ENCODE measurements at places on chromosomes 2 and 18.

- no peak for DNase-seq
Observed at GRCh38 chr18:37265382-37265781, 300.2 kb downstream of the CELF4 start.

DNA sequence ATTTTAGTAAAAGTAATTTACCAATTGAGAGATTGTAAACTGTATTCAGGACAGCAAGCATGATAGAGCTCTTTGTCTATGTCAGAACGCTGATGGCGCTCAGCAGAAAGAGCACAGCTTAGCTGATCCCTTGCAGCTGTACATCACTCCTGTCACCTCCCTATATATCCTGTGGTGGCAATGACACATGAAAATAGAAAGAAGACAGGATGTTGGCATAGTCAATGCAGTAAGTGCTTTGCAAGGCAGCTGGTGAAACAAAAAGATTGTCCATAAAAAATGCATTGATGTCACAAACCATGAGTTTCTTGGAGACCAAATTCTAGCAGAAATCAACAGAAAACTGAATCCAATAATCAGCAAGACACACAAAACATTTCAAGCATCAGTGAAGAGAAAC, 221.5 kb downstream of the RIT2 start:
- DNase-seq = no peak

- DNase-seq = no peak
Observed at GRCh38 chr2:9266711-9267110, 60.1 kb downstream of the ASAP2 start.

GRCh38 chr2:193187816-193188215, 993.1 kb upstream of the TMEFF2 start:
- no peak for DNase-seq

- DNase-seq = no peak
Observed at GRCh38 chr18:30440351-30440750, 602.2 kb downstream of the DSC3 start.

GRCh38 chr2:174072069-174072468, 106.9 kb upstream of the SP3 start:
- DNase-seq = no peak

- no peak for DNase-seq
Observed at GRCh38 chr2:200613692-200614091, 27.9 kb downstream of the AOX1 start.

- DNase-seq = peak; percentile 88
Observed at GRCh38 chr2:39620067-39620466, 45.6 kb upstream of the TMEM178A start.

DNA sequence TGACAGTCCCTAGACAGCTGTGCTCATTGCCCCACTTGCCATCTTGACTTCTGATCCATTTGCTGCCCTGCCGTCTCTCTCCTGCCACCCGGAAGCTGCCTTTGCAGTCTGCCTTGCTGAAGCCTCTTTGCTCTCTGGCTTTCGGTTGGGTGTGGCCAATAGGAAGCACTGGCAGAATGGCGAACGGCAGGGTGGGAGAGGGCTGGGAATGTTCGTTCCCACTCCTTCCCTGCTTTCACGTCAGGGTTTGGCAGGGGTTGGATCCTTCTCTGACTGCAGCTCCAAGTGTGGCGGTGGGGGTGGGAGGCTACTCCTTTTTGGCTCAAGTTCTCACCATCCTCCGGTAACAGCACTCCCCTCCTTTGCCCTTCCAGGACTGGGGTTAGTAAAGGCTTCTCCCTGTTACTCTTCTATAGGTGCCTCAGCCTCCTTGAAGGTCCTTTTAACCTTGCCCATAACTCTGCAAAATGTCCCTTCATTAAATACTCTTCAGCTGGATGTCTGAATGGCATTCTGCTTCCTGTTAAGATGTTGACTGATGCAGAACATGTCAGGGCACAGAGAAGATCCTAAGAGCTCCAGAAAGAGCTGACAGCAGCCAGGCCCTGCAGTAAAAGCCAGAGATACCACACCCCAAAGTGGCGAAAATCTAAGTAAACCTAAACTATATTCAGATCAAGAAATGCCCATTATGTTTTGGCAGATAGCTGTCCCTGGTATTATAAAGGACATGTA, 299.7 kb downstream of the CDCA7 start:
- DNase-seq = no peak

DNA sequence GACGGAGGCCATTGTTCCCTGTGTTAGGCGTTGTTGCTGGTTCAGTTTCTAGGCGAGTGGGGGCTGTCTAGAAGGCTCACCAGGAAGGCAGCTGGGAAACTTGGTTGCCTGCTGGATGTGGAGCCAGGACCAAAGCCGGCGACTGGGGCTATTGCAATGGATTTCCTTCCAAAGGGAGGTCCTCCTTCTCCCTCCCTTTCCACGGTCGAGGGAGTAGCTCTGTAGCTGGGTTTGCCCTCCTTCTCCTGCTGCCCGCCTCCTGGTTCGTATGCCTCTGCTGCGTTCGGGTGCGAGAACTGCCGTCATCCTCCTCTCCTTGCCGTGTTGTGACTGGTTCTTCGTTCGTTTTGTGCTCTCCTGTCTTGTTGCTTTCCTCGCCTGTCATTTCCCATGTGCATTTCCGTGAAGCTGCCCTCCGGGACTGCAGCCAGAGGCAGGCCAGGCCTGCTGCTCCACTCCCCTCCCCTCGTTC, 203.4 kb downstream of the NEDD4L start:
- no peak for DNase-seq

- no peak for DNase-seq
Observed at GRCh38 chr2:18536697-18537096, 23.8 kb downstream of the RDH14 start.

DNA sequence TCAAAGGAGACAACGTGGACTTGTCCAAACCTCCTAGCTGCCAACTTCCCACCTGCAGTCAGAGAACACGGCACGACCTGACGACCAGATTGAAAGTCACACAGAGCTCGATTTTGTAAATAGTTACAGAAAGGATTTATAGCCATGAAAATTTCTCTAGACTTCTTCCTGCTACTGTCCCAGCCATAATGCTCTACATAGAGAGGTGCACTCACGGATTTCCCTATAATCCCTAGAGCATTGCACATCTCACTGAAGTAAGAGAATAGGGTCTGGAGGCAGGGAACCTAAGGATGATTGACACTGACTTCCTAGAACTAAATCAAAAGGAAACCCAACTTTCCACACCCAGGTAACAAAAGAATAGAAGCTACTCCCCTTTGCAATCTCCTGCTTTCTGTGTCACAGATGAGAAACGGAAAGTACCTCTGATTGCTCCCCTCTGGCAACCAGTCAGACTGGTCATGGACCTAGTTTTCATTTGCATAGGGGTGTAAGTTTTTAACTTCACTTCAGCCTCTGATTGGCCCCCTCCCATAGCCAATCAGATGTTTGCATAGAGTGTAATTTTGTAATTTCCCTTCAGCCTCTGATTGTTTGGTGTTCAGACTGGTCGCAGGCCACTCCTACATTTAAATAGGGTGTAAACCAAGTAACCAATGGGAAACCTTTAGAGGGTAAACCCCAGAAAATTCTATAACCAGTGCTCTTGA, 58.6 kb upstream of the FBXO11 start:
- DNase-seq = no peak

GRCh38 chr2:112794131-112794733, 9.9 kb upstream of the IL1A start:
- DNase-seq = peak; percentile 22

GRCh38 chr2:84970868-84971509, at the start of gene KCMF1:
Gene KCMF1 (plus strand): TSS chr2:84971161. CDS start chr2:84971452, 291 bp downstream.
- no peak for DNase-seq
